KBM-7 (cell line): ENCODE measurements at places on chromosomes 5 and 9.
A peak's percentile ranks its signal among the peaks of the same experiment; 100 is the strongest.

DNA sequence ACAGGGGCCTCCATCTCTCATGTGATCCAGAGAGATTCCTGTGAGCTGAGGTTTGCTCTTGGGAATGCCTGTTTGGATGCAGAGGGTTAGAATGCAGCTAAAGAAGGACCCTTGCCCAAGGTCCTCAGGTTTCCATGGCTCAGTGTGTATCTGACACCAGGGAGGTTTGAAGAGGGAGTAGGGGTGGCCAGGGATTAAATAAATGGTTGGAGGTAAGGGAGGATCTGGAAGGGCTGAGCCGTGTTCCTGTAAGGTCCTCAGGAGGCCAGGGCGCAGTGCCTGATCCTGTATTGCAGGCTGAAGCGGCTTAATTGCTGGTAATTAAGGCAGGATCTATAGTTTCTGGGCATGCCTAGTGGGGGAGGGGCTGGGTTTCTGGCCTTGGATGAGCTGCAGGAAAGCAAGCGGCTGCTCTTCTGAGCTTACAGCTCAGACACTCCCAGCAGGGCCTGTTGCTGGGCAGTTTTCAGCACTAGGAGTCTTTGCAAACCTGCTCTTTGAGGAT lies 41.5 kb upstream of the MAP1B start:
- DNase-seq: no peak

- DNase-seq: no peak
Observed at GRCh38 chr5:132629230-132629944, 28.6 kb upstream of the IL13 start.

DNA sequence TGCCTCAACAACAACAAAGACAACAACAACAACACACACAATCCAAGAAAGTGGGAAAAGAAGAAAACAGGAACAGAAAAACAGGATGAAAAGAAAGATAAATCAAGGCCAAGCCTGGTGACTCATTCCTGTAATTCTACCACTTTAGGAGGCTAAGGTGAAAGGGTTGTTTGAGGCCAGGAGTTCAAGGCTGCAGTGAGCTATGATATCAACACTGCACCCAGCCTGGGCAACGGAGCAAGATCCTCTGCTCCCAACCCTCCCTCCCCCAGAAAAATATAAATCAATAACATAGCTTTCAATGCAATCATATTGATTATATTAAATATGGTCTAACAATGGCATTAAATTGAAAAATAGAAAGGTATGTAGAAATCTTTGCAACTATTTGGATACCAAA lies 32.1 kb downstream of the CENPK start:
- DNase-seq: no peak

GRCh38 chr5:114988096-114988495 lies 181.6 kb downstream of the TRIM36 start:
- DNase-seq: no peak

DNA sequence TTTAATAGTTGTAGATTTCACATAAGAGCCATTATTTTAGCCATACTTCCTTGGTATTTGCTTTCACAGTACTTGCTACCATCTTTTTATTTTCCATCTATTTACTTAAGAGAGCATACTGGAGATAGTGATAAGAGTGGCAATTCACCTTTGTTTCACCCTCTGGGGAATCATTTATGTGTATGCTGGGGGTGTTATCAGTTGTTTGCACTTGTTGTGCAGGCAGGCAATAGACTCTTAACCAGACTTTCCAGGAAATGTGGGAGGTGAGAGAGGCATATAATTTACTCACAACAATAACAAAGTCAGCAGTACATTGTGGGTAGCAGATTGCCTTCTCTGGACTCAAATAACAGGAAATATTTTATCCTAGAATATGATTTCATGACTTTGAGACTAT lies 1018.3 kb downstream of the CDH12 start:
- DNase-seq: no peak

DNA sequence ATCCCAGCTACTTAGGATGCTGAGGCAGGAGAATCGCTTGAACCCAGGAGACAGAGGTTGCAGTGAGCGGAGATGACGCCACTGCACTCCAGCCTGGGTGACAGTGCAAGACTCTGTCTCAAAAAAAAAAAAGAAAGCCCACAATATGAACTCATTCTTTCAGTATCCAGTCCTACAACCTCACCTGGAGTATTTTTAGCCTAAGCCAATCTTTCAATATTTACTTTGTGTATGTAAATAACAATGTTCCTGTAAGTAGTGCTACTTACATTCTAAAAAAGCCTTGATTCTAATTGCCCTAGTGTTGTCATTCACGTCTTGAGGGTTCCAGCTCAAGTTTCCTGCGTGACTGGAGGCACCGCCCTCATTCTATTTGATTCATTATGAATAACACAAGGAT lies 62.0 kb downstream of the BHMT start:
- DNase-seq: no peak

- DNase-seq: no peak
Observed at GRCh38 chr5:2579126-2579525, 172.4 kb downstream of the IRX2 start.

GRCh38 chr5:77499973-77500372 lies 7.9 kb upstream of the WDR41 start:
- no peak for DNase-seq

DNA sequence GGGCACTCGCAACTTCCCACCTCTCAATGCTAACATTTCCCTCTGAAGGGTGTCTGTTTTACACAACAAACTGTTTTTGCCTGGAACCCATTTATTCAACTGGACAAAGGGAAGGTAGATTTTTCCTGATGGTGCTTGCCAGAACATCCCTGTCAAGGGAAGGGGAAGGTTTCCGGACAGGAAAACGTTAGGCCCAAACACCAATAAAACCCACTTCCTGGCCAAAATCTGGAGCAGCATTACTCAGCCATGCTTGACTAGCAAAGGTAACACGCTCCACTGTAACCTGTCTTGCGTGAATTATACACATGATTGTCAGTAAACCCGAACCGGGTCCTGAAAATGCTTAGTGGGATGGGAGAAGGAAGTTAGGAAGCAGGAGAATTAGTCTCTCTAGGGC lies 90.2 kb downstream of the SAXO1 start:
- no peak for DNase-seq

DNA sequence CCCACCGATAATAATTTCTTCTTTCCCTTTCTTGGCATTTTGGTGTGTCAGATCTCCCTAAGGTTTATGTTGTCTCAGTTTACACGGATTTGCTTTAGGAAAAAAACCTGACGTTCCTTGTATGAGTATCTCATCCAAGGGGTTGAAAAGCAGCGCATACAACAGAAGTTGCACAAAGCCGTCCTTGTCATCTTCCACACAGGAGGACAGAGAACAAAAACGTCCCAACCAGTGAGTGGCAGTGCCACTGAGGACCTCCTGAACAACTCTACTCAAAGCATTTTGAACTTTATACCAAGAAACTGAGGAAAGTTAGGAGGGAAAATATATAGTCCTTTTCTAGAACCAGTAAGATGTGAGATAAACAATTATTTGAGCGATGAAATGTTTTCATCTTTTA lies 547.0 kb downstream of the PDE4D start:
- no peak for DNase-seq

- no peak for DNase-seq
Observed at GRCh38 chr5:54523534-54523933, 6.0 kb downstream of the SNX18 start.

DNA sequence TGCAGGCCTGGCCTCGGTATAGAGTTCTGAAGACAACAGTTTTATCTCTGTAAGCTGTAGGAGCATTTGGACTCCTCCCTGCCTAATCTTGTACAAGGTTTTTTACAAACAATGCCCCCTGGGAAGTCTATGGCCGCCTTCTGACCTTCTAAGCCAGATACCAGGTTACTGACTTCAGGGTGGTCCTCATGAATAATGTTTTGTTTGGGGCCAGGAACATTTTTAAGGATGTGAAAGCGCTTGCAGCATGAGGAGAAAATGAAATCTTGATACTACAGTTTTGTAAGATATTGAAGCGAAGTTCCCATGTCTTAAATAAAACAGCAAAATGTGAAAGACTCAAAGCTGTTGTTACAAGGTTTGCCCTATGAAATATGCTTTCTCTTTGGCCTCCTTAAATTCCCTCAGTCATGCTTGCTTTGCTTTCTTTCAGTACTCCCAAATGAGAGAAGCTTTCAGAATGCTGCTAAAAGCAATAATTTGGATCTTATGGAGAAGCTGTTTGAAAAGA lies 5.2 kb downstream of the ANKDD1B start:
- DNase-seq: no peak

- DNase-seq: peak; percentile 76
Observed at GRCh38 chr5:55600497-55601203, 65.9 kb upstream of the PLPP1 start.

- no peak for DNase-seq
Observed at GRCh38 chr5:54825005-54825404, 160.4 kb downstream of the ESM1 start.

GRCh38 chr5:113337515-113338415 lies 97.0 kb downstream of the TSSK1B start:
- no peak for DNase-seq

GRCh38 chr5:111922344-111922743 lies 165.3 kb upstream of the NREP start:
- no peak for DNase-seq

DNA sequence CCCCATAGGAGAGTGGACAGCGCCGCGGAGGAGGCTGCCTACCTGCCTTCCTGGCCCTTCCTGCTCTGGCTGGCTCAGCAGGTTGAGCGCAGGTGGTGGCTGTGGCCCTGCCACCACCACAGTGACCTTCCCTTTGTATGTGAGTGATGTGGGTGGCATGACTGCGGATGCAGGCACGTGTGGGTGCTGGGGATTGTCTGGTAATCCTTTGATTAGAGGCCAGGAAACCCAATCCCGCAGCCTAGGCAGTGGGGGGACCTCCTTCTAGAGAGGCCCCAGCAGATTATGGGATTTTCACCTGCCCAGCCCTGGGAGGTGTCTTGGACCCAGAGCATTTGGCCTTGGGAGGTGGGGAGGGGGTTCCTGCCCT lies 16.5 kb downstream of the RXRA start:
- DNase-seq: no peak

DNA sequence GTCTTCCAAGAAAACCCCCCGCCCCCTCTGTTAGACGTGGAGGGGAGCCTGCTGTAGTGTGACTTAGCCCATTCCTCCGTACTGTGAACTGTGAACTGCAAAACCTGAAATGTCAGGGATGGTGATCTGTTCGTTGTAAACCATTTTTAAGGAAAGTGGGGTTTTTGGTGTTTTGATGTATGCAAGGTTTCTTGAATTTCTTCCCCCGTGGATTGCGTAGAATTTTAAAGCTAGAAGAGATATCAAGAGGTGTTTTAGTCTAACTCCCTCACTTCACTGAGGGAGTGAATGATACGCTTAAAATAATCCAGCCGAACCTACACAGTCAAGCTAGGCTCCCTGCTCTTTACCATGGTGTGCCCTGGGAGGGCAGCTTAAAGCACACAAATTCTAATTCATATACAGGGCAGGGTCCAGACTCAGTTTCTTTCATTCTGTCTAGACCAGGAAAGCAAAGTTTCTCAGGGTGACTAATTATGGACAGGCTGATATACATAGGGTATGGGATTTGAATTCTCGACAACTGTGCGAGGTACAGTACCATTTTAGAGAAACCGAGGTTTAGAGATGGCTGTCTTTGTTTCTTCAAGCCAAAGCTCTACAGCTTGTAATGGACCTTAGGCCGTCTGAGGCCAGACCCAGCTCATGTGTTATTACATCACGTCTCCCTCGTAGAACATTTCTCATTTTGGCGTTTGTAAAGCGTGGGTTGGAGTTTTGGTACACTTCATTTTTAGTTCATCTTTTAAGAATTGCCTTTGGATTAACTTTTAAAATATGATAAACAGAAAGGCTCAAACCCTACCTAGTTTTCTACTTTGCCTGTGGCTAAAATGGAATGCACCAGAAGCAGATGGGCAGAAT lies 2.7 kb downstream of the PTGER4 start:
- no peak for DNase-seq

DNA sequence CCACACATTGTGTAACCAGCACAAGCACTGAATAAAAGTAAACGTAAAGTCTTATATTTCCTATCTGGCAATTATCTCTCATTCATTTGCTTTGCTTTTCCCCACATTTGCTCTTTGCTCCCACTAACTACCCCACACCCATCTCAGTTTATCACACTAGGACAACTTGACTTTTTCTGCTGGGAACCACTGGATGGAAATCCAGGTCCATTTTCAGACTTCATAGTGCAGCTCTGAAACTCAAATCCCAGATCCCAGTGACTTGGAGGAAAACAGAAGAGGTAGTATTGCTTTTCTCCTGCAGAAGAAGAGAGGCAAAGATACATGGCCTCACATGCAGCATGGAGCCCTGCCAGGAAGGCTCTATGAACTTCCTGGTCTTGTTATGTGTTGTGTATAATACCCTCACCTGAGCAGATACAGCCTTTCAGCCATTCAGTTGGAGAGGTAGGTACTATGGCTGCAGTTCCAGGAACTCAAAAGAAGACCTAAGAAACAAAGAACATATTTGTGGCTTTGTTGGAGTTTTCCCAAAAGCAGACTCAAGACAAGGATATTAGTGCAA lies 90.0 kb upstream of the NIPBL start:
- no peak for DNase-seq

DNA sequence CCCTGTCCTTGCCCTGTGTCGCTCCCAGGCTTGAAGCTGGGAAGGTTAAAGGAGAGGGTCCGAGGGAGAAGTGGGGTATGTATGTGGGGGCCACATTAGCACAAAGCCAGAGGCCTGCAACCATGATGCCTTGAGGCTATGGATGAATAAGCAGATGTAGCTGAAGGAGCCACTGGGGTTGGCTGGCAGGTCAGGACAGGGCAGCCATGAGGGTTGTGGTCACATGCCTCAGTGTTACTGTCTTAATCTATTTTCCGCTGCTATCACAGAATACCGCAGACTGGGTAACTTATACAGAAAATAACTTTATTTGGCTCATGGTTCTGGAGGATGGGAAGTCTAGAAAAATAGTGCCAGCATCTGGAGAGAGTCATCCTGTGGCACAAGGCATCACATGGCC lies 9.2 kb upstream of the GRHPR start:
- DNase-seq: no peak

- no peak for DNase-seq
Observed at GRCh38 chr5:109313127-109313526, 96.6 kb downstream of the PJA2 start.

- no peak for DNase-seq
Observed at GRCh38 chr5:14181299-14181968, 38.3 kb downstream of the TRIO start.

DNA sequence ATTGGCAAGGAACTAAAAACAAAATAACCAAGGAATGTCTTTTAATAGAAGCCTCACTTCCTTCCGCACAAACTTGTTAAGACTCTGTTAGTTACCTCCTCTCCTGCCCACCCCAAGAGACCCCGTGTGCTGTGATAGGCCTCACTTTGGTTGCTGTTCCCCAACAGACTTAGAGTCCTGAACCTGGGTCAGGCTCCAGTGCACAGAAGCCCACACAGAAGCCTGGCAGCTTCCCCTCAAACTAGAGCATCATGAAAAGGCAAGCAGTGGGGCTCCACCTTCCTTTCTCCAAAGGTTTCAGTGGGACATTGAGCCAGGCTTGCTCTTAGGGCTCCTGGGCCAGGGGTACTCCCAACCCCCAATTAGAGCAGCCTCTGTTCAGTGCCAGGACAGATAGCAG lies 230.5 kb downstream of the ESM1 start:
- DNase-seq: no peak
